ENCODE measurements at places on chromosomes 13 and 19. TPM values are rescaled to one million over a fixed set of nuclear protein-coding genes. Genes with fewer than 3 reads are reported as not detected.

DNA sequence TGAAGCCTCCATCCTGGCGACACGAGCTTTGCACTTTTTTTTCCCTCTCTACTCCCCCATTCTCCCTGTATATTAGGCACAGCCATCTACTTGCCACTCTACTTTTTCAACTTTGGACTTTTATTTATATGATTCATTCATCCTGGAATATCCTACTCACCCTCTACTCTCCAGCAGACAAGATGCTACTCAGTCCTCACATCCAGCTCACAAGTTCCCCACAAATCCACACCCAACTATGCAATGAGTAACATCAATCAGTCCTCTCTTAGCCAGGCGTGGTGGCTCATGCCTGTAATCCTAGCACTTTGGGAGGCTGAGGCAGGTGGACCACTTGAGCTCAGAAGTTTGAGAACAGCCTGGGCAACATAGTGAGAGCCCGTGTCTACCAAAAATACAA is 23.9 kb upstream of the URAD start:
- no peaks in the 10 kb centered on the region for H3K36me3 ChIP-seq
- peak; percentile 59 for DNase-seq
- H3K27me3 ChIP-seq: peaks cover 3% of the 10 kb centered on the region
- H3K4me1 ChIP-seq: no peaks in the 10 kb centered on the region
- H3K27ac ChIP-seq: no peak overlapping the region

The LILRA2 gene
- not detected for total RNA-seq

The PSG11 gene
- total RNA-seq: 0.28 TPM

GRCh38 chr19:50510700-50511068 is 307 bp downstream of the JOSD2 start:
- peak overlapping the region; percentile 68 for H3K4me3 ChIP-seq
- peaks cover 2% of the 10 kb centered on the region for H3K36me3 ChIP-seq
- peak overlapping the region; percentile 39 for H3K27ac ChIP-seq
- no peaks in the 10 kb centered on the region for H3K27me3 ChIP-seq
- peaks cover 3% of the 10 kb centered on the region for H3K4me1 ChIP-seq

GRCh38 chr13:98976338-98976737 is 1.5 kb downstream of the DOCK9 start:
- peaks cover 9% of the 10 kb centered on the region for H3K4me1 ChIP-seq
- no peak overlapping the region for H3K4me3 ChIP-seq
- H3K27me3 ChIP-seq: no peaks in the 10 kb centered on the region
- no peak overlapping the region for H3K27ac ChIP-seq

The GRIK5 gene
- total RNA-seq: not detected

The OVOL3 gene
- total RNA-seq: not detected

- H3K4me1 ChIP-seq: no peaks in the 10 kb centered on the region
- DNase-seq: no peak
- H3K27ac ChIP-seq: no peak overlapping the region
- H3K36me3 ChIP-seq: no peaks in the 10 kb centered on the region
- no peaks in the 10 kb centered on the region for H3K27me3 ChIP-seq
These were observed 19.8 kb upstream of the ZNF91 start for GRCh38 chr19:23415034-23415433.

The ZSCAN4 gene
- total RNA-seq: not detected

The TMEM86B gene
- total RNA-seq: 0.18 TPM

DNA sequence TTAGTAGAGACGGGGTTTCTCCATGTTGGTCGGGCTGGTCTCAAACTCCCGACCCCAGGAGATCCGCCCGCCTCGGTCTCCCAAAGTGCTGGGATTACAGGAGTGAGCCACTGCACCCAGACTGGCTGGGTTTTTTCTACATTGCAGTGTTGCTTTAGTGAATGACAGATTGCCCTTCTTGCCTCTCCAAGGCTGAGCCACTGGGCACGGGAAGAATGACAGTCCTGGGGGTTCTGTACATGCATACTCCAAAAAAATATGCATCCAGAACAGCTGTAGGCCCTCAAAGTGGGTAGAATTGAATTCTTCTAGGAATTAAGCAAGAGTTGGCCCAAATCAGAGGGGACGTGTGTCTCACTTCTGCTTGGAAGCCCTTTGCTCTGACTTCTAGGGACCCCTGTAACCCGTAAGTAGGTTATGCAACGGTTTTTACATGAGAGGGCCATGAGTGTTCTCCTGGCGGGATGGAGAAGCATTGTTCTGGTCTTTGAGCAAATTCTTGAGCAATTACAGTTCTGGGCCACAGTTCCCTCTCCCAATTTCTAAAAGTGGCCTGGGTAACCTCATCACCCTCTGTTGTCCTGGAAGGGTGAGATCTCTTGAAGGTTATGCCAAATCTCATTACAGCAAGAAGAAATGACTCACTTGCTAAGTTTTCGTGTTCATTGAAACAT is 3.6 kb downstream of the ACTN4 start:
- peaks cover 2% of the 10 kb centered on the region for H3K36me3 ChIP-seq
- no peak overlapping the region for H3K4me3 ChIP-seq
- no peaks in the 10 kb centered on the region for H3K27me3 ChIP-seq
- peak overlapping the region; percentile 91 for H3K27ac ChIP-seq

DNA sequence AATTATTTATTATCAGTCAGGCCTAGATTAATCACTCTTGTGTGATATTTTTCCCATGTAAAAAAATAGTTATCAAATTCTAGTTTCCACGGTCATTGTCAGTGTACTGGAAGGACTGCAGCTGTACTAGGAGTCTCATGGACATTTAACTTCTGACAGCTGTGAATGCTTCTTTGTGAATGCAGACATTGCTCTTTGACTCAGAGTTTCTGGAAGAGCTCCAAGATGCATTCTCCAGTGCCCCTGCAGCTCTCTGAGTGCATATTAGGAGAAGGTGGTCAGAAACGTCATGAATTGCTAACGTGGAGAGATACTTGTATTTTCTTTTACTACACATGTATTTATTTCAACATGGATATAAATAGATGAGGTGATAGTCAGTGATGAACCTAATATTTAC is 9.7 kb upstream of the SLITRK5 start:
- H3K36me3 ChIP-seq: no peaks in the 10 kb centered on the region
- H3K27ac ChIP-seq: no peak overlapping the region
- peak; percentile 4 for DNase-seq
- H3K4me1 ChIP-seq: no peaks in the 10 kb centered on the region

The SELENOV gene
- not detected for total RNA-seq

GRCh38 chr13:59495936-59496512 is 667.7 kb downstream of the DIAPH3 start:
- H3K27ac ChIP-seq: no peak overlapping the region
- peaks cover 10% of the 10 kb centered on the region for H3K27me3 ChIP-seq
- no peaks in the 10 kb centered on the region for H3K36me3 ChIP-seq
- H3K4me1 ChIP-seq: no peaks in the 10 kb centered on the region
- DNase-seq: no peak

DNA sequence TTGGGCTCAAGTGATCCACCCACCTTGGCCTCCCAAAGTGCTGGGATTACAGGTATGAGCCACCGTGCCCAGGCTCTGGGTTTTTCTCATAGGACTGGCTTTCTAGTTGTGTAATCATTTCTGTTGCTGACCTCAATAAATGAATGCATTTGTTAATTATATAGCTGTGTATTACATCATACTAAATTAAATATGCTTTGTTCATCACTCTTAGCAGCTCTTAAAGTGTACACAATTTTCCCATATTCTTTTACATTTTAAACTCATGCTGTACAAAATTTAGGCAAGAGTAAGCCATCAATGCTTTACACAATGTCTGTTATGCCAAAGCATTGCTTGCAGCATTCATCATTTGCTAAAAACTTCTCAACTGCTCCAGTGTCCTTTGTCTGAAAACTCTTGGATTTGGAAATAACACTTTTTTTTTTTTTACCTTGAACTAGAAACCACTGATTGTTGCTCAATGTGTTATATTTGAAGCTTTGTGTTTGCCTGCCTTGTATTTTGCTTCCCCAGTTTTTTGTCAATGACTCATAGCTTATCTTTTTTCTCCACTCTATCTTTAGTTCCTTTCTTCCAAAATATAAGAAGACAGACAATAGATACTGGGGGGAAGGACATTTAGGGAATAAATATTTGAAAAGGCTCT is 31.4 kb downstream of the CCDC122 start:
- peak overlapping the region; percentile 44 for H3K27ac ChIP-seq
- peaks cover 5% of the 10 kb centered on the region for H3K36me3 ChIP-seq

The CXCL17 gene
- not detected for total RNA-seq

- H3K36me3 ChIP-seq: peaks cover 4% of the 10 kb centered on the region
- H3K4me3 ChIP-seq: no peak overlapping the region
- H3K27me3 ChIP-seq: peaks cover 2% of the 10 kb centered on the region
- no peak for DNase-seq
- 0 out of 2 replicates have a peak, but pooled peaks cover 2% of the 10 kb centered on the region for H3K4me1 ChIP-seq
These were observed 14.2 kb upstream of the LENG8 start for GRCh38 chr19:54434873-54435214.

The TEKTIP1 gene
- total RNA-seq: not detected

DNA sequence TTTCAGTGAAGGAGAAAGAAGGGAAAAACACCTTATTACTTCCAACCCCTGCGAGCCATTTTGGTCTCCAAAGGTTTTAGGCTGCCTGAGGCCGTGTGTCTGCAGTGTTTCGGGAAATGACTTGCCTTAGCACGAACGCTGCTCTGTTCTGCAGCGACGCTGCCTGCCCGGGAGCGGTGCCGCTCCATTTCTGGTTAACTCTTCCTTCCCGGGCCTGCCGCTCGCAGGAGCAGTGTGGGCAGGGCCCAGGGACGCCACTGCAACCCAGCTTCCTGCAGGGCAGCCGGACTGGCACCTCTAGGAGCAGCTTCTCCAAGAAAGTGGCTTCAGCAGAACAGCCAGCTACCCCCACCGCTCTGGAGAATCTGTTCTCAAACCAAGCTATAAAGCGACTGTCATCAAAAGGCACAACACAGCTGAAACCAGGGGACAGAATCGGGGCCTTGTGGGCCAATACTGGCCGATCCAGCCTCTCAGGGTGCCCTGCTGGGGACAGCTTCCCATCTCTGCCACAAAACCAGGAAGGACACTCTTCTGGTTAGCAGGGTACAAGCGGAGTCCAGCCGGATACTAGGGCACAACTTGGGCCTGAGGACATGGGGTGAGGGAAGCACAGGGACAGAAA is 72.2 kb downstream of the KCTD15 start:
- no peaks in the 10 kb centered on the region for H3K4me1 ChIP-seq
- H3K27ac ChIP-seq: no peak overlapping the region
- peaks cover 12% of the 10 kb centered on the region for H3K27me3 ChIP-seq

DNA sequence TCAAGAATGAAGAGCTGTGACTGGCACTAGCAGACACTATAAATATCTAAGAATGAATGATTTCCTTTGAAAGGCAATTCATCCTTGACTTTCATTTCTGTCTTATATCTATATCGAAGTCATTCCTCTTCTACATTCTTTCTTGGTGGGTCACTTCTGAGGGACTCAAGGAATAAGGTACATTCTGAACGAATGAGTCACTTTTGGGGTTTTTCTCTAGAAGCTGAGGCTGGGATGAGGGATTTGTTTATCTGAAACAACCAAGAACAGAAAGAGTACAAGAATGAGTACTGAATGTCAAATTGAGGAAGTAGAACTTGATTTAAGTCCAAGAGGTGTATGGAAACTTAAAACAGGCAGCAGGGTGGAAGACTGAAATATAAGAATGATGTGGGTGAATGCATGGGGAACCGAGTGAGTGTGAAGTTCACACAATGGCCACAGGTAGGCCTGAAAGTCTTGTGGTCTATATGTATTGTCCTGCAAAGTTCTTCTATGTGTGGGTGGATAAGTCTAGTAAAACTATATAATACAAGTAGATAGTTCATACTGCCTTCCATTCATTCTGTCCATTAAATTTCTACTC is 343.9 kb downstream of the OXGR1 start:
- no peak overlapping the region for H3K27ac ChIP-seq
- H3K27me3 ChIP-seq: no peaks in the 10 kb centered on the region

- no peak overlapping the region for H3K27ac ChIP-seq
- no peak for DNase-seq
- H3K4me1 ChIP-seq: peaks cover 30% of the 10 kb centered on the region
- no peak overlapping the region for H3K4me3 ChIP-seq
These were observed 1.2 kb downstream of the CTXN1 start for GRCh38 chr19:7924651-7925170.

The NLRP5 gene
- not detected for total RNA-seq

DNA sequence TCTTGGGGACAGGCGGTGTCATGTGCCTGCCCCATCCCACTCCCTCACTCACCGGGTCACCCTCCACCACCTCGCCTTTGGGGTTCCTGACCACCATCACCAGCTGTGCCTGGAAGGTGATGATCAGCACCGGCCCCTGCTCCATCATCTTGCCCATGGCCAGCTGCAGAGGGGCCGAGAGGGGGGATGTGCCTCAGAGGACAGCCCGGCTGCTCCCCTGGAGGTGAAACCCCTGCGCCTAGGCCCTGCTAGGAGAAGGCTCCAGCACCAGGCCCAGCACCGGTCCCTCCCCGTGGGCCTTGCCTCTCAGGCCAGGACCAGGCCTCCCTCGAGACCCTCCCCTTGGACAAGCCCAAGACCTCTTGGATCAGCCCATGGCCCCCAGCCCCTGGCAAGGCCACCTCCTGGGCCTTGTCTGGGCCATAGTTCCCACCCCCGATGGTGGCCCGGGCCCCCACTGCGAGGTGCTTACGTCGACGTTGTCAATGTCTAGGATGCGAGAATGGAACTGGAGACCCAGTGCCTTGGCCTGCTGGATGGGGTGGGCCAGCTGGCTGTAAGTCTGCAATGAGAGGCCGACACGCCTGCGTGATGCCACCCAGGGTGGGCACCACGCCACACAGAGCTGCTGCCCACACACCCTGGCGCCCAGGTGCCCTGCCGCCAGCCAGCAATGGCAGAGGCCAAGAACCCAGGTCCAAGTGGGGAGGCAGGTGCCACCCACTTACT is 1.8 kb upstream of the CTXN1 start:
- peaks cover 21% of the 10 kb centered on the region for H3K4me1 ChIP-seq
- H3K27me3 ChIP-seq: no peaks in the 10 kb centered on the region
- H3K4me3 ChIP-seq: no peak overlapping the region
- no peak for DNase-seq
- peaks cover 23% of the 10 kb centered on the region for H3K36me3 ChIP-seq

DNA sequence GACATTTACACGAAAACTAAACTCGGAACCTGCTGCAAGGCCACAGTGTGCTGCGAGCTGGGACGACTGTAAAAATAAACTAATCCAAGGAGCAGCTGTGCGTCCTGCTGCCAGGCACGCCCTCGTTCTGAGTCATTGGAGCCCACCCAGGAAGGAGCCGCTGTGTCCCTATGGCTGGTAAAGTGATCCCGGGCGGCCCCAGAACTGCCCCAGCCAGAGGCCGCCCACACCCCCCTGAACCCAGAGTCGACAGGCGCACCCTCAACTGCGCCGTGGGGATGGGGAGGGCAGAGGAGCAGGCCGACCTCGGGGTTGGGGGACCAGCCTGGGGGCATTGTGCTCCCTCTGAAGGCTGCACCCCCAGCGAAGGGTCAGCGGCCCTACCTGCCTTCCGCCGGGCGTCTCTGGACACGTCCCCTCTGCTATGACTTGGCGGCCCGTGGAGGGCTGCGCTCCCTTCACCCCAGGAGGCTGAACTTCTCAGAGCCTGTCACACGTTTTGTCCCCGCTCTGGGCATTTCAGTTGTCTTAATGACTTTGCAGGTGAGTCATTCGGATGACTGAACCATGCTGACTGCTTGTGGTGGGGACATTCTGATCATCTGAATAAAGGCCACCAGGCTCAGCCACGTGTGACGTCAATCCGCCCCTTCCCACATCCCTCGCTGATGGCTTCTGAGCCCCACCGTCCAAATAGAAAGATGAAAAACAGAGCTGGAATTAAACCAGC is 42.7 kb downstream of the ADPRHL1 start:
- H3K36me3 ChIP-seq: no peaks in the 10 kb centered on the region
- H3K27ac ChIP-seq: peak overlapping the region; percentile 82
- H3K4me3 ChIP-seq: peak overlapping the region; percentile 13

- H3K4me1 ChIP-seq: no peaks in the 10 kb centered on the region
- H3K36me3 ChIP-seq: peaks cover 17% of the 10 kb centered on the region
These were observed 8.2 kb downstream of the MTIF3 start for GRCh38 chr13:27442071-27442647.

The DHDH gene
- total RNA-seq: 0.28 TPM
